ENCODE measurements at places on chromosomes 12 and 14.

DNA sequence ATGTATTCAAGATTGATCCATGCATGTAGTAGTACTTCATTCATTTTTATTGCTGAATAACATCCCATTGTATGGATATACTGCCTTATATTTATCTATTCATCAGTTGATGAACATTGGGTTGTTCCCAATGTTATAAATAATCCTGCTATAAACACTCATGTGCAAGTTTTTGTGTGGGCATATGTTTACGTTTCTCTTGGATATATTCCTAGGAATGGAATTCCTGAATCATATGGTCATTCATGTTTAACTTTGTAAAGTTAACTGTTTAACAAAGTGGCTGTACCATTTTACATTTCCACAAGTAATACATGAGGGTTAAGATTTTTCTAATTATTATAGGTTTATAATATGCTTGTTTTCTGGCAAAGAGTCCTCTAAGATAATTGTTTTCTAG lies 1568.2 kb upstream of the SEL1L start:
- no peak for DNase-seq

GRCh38 chr12:31568498-31568897 lies 22.4 kb downstream of the DENND5B start:
- DNase-seq: no peak

DNA sequence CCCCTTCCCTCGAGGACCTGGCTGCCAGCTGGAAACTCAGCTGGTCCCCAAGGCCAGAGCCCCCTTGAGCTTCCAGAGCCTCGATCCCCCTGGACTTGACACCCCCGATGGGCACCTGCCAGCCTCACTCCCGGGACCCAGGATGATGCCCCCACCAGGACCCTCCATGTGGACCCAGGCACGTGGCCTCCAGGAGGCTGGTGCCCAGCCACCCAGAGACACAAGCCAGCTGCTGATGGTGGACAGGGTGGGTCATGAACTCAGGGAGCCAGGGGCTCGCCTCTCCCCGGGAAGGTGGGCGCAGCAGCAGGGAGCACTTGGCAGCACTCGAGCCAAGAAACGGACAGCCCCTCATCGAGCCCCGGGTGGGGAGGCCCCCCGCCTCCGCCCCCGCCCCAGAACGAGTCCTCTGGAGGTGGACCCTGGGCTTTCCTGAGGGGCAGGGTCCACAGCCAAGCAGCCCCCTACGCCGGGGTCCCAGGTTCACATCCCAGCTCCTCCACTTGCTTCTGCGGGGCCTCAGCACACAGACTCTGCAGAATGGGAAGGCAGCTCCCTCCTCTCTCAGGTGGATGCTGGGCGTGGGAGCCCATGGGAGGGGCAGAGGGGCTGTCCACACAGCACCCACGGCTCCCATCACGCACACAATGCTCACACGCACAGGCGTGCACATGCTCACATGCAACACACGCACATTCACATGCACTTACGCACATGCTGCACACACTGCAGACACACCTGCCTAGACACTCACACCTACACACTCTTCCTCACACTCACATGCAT lies 12.1 kb downstream of the C14orf180 start:
- no peak for DNase-seq

DNA sequence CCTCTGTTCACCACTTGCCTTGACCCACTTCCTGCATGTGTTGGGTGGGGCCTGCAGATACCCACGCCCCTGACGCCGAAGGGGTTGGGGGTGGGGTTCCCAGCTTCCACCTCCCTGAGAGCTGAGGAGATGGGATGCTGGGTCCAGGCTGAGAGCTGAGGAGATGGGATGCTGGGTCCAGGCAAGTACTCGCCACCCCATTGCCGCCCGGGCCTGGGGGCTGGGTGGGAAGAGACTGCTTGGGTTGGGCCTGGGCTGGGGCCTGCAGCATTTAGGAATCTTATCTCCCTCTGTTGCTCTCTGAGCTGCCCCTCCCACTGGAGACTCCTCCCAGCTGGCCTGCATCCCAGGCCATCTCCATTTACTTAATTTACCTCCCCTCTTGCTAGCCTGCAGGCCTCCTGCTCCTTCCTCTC lies 17.4 kb downstream of the TEAD4 start:
- DNase-seq: no peak

- DNase-seq: no peak
These were observed 21.8 kb upstream of the GXYLT1 start for GRCh38 chr12:42166501-42166900.

DNA sequence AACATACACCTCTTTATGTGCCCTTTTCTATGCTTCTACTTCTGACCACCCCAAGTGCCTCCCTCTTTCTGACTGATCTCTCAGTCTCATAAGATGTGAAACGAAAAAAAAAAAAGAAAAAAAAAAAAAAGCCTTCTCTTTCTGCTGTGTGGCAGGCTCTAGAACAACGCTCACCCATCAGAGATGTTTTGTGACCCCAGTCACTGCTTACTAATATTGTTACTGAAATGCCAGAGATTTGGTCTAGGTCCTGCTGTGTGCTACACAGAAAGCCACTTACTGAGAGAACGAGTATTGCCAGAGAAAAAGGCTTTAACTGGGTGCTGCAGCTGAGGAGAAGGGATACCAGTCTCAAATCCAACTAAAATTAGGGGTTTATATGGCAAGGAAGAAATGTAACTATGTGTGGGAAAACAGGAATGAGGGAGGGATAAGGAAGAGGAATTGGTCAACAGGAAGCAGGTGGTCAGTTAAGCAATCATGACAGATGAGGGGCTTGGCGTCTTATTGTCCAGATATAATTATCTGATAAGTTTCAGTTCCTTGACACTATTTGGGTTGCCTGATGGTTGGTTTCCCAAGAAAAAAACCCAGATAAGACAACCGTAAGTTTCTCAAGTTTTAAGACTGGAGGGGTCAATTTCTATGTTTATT lies 149.0 kb downstream of the NAV3 start:
- DNase-seq: no peak

DNA sequence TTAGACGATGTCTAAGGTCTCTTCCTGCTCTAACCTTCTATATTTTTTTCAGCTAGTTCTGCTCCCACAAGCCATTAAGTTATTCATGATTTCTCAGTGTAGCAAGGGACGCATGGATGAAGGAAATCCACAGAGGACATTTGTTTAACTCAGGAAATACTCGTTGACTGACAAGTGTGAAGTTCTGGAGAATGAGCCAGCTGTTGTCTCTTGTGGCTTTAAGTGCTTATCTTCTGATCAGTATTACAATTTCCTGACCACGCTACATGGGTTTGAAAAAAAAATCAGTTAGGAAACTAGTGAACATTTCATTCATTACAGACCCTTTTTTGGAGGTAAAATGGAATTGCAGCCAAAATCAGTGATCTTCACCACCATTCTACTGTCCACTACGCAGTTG lies 53.1 kb downstream of the GUCY2C start:
- no peak for DNase-seq

DNA sequence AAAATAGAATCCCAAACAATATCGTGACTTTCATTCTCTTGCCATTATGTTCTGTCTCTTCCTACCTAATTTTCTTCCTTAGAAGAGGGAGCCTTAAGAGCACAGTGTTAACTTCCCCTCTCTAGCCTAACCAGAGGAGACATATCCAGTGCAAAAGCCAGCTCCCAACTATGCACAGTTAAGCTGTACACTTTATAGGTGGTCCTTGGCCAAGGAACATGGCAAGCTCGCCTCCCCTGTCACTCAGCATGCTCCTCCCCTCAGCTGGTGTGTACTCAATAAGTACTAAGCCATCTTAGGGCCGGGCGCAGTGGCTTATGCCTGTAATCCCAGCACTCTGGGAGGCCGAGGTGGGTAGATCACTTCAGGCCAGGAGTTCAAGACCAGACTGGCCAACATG lies 255.1 kb upstream of the TMPO start:
- DNase-seq: no peak

DNA sequence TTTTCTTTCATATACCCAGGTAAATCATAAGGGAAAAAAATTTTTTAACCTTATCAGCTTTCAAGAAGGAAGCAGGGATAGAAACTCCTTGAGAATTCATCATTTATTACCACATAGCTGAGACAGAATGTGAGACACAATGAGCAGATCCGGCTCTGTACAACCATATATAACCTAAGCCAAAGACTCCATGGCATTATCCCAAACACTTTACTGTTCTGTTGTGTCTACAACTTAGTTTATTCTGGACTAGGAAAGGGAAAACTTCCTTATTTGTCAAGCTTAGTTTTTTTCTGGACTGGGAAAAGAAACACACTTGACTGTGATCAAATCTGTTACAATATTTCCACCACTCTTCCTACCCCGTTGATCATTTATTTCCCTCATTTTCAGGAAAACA lies 38.3 kb upstream of the CATSPERB start:
- DNase-seq: no peak

- DNase-seq: no peak
These were observed 42.1 kb downstream of the GPR68 start for GRCh38 chr14:91202234-91202974.

- DNase-seq: no peak
These were observed 76.3 kb downstream of the PHLDA1 start for GRCh38 chr12:75955251-75955650.

DNA sequence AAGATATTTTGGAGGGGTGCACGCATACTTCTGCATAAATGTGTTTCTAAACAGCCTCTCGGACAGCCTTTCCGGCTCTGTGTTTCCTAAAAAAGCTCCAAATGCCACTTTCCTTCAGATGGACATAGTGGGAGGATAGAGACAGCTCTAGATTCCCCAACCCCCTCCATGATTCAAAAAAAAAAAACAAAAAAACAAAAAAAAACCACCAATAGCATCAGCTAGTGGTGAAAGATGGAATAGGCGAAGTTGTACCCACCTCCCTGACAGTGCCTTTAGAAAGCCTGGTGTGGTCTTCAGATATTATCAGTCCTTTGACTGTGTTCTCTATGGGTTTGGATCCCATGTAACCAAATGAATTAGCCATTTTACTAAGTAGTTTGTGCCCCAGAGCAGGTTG lies 94.1 kb downstream of the PHETA1 start:
- DNase-seq: no peak

GRCh38 chr14:106875503-106875902 lies 1349.1 kb downstream of the TMEM121 start:
- no peak for DNase-seq

- no peak for DNase-seq
These were observed 233.2 kb downstream of the NRXN3 start for GRCh38 chr14:78403278-78403815.

Measured in NCI-H1436 treated with DMSO at 0.1 percent for 48 hours (cell line).